ENCODE measurements at places on chromosomes 16 and 17.

GRCh38 chr16:47492428-47493377 is 31.6 kb downstream of the PHKB start:
- peak; percentile 26 for DNase-seq

- DNase-seq = no peak
These were observed 4.1 kb downstream of the RARA start for GRCh38 chr17:40312893-40313667.

DNA sequence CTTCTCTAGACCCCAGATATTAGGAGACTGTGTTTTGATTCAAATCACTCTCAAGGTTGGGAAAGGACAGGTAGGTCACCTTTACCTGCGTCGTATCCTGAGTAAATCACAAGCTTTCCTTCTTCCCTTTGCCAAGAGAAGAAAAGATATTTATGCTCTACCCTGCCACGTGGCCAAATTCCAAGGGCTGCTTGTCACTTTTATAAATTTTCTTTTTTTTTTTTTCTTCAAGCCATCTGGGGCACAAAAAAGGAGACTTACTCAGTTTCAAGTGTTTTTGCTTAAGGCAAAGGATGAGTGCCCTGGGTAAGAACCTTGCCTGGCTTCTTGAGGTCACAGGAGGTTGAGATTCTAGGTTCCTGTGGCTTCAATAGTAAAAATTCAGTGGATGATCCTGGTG is 285.1 kb downstream of the TMEM114 start:
- DNase-seq = no peak

DNA sequence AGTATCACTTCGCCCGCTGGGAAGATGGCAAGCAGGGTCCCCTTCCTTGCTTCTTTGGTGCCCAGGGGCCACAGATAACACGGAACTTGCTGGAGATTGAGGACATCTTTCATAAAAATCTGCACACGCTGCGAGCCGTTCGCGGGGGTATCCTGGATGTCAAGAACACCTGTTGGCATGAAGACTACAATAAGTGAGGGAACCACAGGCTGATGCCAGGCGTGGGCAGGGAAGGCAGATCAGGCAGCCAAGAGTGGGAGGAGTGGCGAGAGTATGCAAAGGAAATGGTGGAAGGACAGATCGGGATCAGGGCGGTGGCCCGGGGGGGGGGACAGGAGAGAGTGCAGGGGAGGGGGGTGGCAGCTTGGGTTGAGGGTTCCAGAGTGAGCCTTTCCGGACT is 22.2 kb downstream of the DNAH2 start:
- DNase-seq = no peak

DNA sequence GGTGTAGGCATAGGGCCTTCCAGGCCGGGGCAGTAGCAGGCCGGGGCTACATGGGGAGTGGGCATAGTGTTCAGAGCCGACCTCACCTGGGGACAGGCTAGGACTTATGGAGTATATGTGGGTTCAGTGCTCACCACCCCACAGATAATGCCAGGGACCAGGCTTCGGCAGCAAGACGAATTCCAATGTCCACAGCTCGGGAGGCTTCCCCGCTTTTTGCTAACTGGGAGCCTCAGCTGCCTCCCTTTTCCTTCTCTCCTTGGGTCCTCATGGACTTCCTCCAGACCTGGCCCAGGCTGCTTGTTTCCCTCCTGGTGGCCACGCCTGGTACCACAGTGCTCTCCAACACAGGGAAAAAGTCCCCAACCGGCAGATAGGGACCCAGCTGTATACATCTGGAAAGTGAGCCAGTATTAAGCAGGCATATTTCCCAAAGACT is 20.1 kb upstream of the SLC46A1 start:
- DNase-seq = no peak

GRCh38 chr16:10525214-10525825 is 55.1 kb downstream of the EMP2 start:
- no peak for DNase-seq

- no peak for DNase-seq
These were observed 23.8 kb downstream of the ADCY7 start for GRCh38 chr16:50289950-50290764.

DNA sequence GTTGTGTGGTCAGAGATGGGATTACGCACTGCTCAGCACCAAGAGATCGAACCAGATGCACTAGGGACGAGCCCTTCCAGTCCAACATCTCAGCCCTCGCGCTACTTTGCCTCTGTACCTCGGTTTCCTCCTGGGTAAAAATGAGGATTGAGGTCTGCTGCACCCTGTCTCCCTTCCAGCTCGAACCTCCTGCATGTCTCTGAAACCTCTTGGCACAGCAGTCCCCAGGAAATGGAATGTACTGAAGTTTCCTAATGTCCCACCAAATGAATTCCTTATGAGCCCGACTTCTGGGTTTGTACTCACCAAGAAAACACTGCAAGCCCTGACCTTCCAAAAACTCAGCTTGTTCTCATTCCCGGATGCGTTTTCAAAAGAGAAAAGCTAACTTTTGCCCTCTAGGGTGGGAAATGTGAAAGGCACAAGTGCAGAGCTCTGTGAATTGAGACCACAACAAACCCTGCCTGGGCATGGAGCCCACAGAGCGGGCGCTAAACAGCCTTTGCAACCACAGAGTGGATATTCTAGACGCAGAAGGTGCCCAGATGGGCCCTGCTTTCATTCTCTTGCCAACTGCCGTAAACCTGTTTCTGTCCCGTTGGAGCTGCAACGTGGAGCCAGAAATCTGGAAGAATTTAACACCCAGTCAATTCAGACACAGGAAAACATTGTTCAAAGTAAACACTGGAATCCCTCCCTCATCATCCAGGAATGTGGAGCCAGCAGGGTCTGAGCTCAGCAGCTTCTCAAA is 10.3 kb downstream of the CDRT4 start:
- DNase-seq = no peak

- DNase-seq = no peak
These were observed 32.3 kb downstream of the BRCA1 start for GRCh38 chr17:43092901-43093300.

DNA sequence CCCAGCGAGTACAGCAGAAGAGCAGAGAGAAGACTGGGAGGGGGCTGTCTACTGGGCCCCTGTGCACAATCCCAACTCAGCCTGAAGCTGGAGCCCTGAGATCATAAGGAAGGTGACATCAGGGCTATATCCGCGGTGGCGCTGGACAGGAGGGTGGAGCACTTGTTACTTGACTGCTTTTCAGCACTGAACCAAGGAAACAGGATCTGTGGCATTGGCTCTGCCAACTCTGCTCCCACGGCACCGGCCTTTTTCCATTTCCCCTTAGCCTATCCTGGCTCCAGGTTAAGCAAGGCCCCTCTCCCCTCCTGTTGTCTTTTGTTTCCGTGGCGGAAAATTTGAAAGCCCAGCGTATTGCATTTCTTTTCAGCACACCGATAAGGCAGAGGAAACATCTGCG is 125.0 kb upstream of the IRX3 start:
- no peak for DNase-seq

- no peak for DNase-seq
These were observed 589 bp downstream of the CLCN7 start for GRCh38 chr16:1474082-1474795.

DNA sequence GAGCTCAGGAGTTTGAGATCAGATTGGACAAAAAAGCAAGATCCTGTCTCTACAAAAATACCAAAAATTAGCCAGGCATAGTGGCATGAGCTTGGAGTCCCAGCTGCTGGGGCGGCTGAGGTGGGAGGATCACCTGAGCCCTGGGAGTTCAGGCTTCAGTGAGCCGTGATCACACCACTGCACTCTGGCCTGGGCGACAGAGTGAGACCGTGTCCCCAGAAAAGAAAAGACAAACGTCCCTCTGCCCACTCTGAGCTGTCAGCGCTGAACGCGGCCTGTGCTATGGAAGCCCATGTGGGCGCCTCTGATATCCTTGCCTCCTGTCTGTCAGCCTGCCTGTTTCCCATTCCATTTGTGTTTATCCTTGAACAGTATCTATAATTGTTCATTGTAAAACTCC is 50.7 kb downstream of the FOXK2 start:
- no peak for DNase-seq

GRCh38 chr16:57802341-57803133 is at the start of gene KIFC3:
TSS of gene KIFC3 (minus strand) at chr16:57802491. CDS start at chr16:57798243, 4,248 bp downstream.
- DNase-seq = peak; percentile 45

DNA sequence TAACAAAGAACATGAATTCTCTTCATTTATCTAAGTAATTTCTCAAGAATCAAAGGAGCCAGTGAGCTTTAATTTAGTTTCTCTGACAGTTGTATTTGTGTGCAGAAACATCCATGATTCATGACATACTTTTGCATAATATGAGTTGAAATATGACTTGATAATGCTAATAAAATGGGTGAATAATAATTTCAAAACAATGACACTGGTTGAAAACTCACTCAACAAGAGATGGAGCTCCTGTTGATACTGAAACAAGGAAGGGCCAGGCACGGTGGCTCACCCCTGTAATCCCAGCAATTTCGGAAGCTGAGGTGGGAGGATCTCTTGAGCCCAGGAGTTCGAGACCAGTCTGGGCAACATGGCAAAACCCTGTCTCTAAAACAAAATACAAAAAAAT is 147.0 kb downstream of the MAP2K6 start:
- no peak for DNase-seq

GRCh38 chr16:31347445-31347844 is 7.5 kb upstream of the ITGAX start:
- DNase-seq = no peak

DNA sequence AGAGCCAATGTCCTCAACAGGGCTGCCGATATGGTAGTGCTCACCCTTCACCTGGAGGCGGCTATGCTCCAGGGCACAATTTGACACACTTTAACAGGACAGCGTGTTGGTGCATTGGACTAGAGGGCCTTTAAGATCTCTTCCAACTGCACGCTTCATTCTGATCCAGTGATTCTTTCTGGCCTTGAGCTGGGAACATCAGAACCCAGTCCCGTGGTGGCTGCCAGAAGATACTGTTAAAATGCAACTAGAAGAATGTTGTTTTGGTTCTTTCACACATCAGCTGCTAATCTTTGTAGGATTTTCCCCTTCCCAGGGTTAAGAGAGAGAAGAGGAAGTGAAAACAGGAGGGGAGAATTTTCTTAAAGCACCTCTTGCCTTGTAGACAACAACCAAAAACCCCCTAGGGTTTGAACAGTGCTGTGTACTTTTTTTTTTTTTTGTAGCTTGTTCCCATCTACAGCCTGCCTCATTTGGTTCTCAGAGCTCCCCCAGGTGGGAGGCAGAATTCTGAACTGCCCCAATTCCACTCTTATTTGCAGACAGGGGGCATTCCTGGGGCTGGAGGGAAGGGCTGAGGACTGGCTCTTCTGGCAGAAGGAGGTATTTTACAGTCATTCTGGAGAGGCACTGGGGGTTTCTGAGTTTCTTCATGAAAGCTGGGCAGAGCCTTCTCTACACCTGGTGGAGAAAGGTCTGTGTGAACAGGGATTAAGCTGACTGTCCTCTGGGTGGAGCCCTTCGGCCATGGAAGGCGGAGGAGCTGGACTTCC is 32.4 kb downstream of the SMARCE1 start:
- DNase-seq = no peak

- DNase-seq = no peak
These were observed 135.4 kb downstream of the HS3ST3B1 start for GRCh38 chr17:14436266-14436665.

DNA sequence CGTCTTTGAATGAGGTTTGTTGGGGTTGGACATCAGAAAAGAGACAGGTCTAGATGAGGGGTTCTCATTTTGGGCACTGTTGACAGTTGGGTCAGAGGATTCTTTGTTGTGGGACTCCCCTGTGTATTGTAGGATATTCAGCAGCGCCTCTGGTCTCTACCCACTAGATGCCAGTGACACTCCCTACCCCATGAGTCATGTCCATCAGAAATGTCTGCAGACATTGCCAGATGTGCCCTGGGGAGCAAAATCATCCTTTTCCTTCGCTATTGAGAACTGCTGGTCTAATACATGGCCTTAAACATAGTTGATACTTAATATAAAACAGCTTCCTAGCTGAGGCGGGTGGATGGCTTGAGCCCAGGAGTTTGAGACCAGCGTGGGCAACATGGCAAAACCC is 3.1 kb downstream of the ABAT start:
- no peak for DNase-seq

GRCh38 chr16:65967376-65967775 is 399.1 kb upstream of the CDH5 start:
- DNase-seq = no peak

- no peak for DNase-seq
These were observed 7.4 kb downstream of the ZDHHC7 start for GRCh38 chr16:85003725-85004586.

- DNase-seq = no peak
These were observed 75.9 kb upstream of the RNU2-1 start for GRCh38 chr17:43309505-43310332.

DNA sequence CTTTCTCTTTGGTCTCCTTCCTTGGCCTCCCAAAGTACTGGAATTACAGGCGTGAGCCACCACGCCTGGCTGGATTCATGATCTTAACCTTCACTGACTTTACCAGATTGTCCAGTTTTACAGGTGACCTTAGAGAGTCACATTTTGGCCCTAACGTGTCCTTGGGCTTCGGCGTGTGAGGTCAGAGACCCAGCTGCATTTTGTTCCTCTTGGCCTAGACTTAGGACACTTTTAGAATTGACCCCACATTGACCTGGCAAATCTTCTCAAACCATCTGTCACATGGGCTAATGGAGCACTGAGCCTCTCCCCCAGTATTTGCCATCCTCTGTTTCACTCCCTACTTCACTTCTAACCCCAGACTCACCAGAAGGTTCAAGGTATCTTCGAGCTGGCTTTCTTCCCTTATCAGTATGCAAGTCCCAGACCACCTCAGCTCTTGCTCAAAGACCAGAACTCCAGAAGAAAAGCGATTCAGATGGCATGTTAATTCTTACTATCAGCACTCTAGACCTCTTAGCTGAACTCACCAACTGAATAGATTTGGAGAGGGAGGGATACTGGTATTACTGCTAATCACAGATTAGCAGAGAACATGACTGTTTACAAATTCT is 1.7 kb upstream of the CYTH1 start:
- DNase-seq = no peak

DNA sequence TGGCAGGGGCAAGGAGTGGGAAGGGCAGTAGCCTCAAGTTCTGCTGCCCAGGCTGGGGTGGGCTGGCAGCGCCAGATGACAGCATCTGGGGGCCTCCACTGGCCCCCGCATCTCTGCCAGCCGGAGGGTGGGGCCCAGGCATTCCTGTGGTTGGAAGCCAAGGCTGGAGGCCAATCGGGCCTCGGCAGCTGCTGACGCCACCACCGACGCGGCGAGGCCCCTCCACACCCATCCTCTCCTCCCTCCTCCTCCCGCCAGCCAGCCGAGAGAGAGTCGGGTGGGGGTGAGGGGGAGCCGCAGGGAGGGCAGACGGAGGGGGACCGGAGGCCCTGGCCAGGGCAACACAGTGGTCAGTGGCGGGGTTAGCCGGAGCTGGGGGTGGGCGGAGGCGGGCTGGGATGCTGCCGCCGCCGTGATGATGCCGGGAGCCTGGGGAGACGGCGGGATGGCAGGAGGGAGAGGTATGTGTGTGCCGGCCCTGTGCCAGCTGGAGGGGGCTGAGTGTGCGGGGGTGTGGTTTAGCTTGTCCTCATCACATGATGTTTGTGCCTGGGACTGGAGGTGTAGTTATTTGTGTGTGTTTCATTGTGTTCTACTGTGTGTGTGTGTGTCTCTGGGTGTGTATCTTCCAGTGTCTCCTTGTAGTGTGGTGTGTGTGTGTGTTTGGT is 36.6 kb downstream of the ARHGAP23 start:
- DNase-seq = peak; percentile 86

GRCh38 chr16:69892378-69892777 is 58.8 kb upstream of the CLEC18A start:
- no peak for DNase-seq
